ENCODE measurements at places on chromosomes 1 and 21. TPM values are rescaled to one million over a fixed set of nuclear protein-coding genes. Genes with fewer than 3 reads are reported as not detected.

DNA sequence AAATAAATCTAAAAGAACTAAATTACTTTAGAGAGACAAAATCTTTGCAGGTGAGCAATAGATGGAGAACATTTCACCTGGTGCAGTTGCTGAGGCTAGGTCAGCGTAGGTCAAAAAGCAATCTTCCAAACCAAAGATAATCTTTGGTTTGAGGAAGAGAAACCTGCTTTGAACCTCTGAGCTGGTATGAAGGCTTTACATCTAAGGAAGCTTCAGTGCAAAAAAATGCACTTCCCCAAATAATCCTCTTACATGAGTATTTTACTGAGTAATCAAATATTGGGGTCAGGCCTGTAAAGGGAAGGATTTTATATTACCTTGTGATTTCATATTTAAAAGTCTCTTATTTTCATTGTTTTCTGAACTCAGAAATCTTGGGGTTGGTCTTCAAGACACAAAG is 223.6 kb downstream of the SRGAP2C start:
- H3K36me3 ChIP-seq, result peaks cover 9% of the 10 kb centered on the region
- peaks cover 2% of the 10 kb centered on the region for H3K4me1 ChIP-seq
- no peaks in the 10 kb centered on the region for H3K27me3 ChIP-seq
- no peak overlapping the region for H3K27ac ChIP-seq

DNA sequence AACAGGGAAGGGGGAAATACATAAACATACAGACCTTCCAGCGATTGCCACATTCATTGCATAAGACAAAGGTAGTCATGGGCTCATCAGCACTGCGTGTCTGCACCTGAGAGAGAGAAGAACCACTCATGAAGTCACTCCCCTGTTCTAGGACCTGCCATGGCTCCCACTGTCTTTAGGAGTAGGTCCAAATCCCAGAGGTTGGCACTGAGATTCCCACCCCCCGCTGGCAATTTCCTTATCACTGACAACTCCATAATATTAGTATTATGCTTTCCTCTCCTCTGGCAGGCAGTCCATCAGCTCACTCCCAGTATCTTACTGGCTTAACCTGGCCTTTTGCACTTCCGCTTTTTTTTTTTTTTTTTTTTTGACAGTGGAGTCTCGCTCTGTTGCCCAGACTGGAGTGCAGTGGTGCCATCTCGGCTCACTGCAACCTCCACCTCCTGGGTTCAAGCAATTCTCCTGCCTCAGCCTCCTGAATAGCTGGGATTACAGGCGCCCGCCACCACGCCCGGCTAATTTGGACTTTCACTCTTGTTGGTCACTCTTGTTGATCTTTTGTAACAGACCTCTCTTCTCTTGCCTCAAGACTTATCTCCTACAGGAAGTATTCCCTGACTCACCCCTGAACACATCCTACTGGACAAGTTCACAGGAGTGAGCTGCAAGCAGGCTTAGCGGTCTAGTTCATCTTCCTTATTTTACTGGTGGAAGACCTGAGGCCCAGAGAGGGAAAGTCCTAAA is 14.8 kb upstream of the ZNF436 start:
- H3K36me3 ChIP-seq, result no peaks in the 10 kb centered on the region
- no peak for DNase-seq
- no peak overlapping the region for H3K4me3 ChIP-seq
- H3K4me1 ChIP-seq, result no peaks in the 10 kb centered on the region
- no peaks in the 10 kb centered on the region for H3K27me3 ChIP-seq

DNA sequence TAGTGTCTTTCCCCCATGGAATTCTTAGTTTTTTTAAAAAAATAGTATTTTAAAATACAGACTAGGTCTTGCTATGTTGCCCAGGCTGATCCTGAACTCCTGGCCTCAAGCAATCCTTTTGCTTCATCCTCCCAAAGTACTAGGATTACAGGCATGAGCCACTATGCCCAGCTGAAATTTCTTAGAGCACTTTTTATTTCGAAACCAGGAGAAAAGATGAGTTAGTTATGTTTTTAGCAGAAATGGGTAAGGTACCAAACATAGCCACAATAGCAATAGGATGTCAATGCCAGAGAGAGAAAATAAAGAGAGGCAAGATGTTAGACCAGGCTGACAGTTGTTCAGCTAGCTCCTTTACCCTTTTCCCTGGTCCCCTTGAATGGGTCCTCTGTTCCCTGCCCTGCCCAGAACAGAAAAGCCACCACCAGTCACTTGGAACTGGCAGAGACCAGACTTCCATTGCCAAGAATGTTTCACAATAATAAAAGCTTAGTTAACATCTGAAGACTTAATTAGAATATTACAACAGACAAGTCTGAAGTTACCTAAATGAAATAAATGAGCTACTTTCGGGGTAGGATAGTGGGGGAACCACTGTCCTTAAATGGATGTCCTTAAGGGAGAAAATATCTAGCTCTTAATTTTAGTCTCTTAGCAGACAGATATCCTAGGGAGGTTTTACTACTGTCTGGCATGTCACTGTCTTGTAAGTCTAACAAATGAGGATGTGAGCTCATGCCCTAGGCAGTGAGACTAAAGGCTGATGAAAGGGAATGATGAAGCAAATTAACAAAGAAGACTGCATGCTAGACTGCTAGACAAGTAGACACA is 54.3 kb downstream of the ABL2 start:
- no peaks in the 10 kb centered on the region for H3K27me3 ChIP-seq
- DNase-seq, result no peak
- no peaks in the 10 kb centered on the region for H3K36me3 ChIP-seq
- no peaks in the 10 kb centered on the region for H3K4me1 ChIP-seq

The CYP4Z1 gene
- total RNA-seq, result not detected

The S100A7A gene
- total RNA-seq, result not detected

DNA sequence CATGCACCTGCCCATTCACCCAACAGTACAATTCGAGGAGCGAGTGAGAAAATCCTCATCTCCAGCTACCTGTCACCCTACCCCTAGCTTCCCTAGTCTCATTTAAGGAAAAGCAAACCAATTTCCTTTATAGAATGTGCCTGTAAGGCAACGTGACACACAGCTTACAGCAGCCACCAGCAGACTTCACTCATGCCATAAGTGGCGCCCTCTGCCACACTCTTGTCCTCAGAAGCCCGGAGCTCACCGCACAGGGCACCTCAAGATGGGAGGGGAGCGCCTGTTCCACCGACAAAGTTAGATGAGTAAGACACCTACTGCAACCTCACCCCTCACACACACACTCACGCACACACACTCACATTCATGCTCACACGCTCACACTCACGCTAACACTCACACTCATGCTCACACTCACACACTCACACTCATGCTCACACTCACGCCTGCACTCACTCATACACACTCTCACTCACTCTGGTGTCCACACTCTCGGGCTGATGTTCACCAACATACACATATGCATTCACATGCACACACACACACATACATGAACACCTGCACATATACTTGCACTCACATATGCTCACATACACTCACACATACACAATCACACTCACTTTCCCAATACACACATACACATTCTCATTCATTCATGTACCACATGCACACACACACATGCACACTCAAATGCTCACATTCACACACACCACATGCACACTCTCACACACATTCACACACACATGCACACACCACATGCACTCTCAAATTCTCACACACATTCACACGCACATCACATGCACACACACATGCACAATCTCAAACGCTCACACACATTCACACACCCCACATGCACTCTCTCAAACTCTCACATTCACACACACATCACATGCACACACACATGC is 170.7 kb downstream of the PSMG1 start:
- no peaks in the 10 kb centered on the region for H3K27me3 ChIP-seq
- no peak overlapping the region for H3K27ac ChIP-seq
- no peaks in the 10 kb centered on the region for H3K36me3 ChIP-seq
- no peak overlapping the region for H3K4me3 ChIP-seq

DNA sequence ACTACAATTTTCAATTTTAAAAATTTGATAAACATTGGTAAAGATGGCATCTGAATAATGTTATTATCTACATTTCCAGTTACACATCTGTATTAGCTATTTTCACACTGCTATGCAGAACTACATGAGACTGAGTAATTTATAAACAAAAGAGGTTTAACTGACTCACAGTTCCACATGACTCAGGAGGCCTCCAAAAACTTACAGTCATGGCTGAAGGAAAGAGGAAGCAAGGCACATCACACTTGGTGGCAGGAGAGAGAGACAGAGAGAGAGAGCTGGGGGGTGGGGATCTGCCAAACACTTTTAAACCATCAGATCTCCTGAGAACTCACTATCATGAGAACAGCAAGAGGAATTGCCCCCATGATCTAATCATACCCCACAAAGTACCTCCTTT is 850.0 kb downstream of the LTN1 start:
- DNase-seq, result no peak
- H3K4me3 ChIP-seq, result no peak overlapping the region
- H3K27me3 ChIP-seq, result no peaks in the 10 kb centered on the region

GRCh38 chr1:219568733-219569132 is 44.2 kb downstream of the ZC3H11B start:
- peaks cover 2% of the 10 kb centered on the region for H3K27me3 ChIP-seq
- H3K36me3 ChIP-seq, result no peaks in the 10 kb centered on the region
- DNase-seq, result no peak
- no peak overlapping the region for H3K4me3 ChIP-seq
- no peak overlapping the region for H3K27ac ChIP-seq

The MYCL gene
- 0.62 TPM for total RNA-seq

The MPL gene
- total RNA-seq, result not detected

The SLC30A1 gene
- 10.6 TPM for total RNA-seq

GRCh38 chr1:221723848-221724236 is 18.0 kb downstream of the DUSP10 start:
- H3K36me3 ChIP-seq, result peaks cover 56% of the 10 kb centered on the region
- no peak for DNase-seq
- H3K4me3 ChIP-seq, result no peak overlapping the region
- peaks cover 85% of the 10 kb centered on the region for H3K4me1 ChIP-seq

The FHAD1 gene
- not detected for total RNA-seq

All from activated T-helper 1 cell treated with anti-CD3 and anti-CD28 coated beads, Interleukin-12 subunit alpha, Interleukin-12 subunit beta, Interleukin-2, Interleukin-4 antibody, amounts not matched to agents 30 ng/mL and 10 ng/mL and 1 ng/mL, durations not matched to agents 14 hours and 24 hours and 36 hours (primary cell).